ENCODE measurements at places on chromosomes 7 and 10.
A peak's percentile ranks its signal among the peaks of the same experiment; 100 is the strongest.

DNA sequence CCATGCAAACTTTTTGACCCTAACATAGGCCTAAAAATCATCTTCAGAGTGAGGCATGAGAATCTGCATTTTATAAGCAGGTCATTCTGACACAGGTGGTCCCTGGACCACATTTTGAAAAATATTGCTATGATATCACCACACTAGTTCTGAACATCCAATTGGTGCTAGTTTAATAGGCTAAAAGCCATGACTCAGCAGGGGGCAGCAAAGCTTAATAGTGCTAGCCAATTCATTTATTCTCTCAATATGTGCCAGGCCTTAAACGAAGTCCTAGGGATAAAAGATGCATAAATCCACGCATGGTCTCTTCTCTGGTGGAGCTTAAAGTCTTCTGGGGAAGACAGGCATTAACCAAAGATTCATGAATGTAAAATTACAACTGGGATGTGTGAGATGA, 10.2 kb upstream of the SLC25A28 start:
- no peak for DNase-seq

DNA sequence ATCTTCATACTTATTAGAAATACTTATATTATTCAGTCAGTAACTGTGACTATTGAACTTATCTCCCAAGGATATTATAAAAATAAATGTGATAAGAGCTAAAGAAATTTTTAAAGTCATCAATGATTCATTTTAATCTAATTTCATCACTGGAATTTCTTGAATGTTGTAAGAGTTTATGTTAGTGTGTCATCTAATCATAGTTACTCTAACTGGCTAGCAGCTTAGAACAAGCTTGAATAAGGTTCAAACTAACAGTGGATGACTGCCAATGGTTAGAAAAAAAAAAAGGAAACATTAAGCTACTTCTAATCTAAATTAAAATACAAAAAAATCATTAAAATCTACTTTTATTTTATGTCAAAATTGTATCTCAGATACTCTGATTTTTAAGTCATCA, 1066.3 kb downstream of the CNTNAP2 start:
- DNase-seq: no peak

- no peak for DNase-seq
These were observed 603.9 kb downstream of the PTPRN2 start for GRCh38 chr7:157983502-157984422.

- no peak for DNase-seq
These were observed 117.8 kb downstream of the THSD7A start for GRCh38 chr7:11714205-11714604.

DNA sequence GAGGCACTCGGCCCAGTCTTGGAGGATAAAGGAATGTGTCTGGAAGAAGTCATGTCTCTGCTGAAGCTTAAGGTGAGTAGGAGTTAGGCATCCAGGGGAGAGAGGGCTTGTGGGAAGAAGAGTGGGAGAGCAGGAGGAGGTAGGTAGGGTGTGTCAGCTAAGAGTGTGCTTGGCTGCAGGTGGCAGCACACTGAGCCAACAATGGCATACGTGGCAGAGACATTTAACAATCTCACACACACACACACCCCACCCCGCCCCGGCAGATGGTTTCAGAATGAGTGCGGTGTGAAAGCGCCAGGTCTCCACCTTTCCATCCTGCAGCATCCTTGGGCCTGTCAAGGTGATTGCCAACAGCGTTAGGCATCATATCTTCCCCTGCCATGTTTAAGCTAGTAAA, 11.2 kb upstream of the ARPC1A start:
- DNase-seq: no peak

DNA sequence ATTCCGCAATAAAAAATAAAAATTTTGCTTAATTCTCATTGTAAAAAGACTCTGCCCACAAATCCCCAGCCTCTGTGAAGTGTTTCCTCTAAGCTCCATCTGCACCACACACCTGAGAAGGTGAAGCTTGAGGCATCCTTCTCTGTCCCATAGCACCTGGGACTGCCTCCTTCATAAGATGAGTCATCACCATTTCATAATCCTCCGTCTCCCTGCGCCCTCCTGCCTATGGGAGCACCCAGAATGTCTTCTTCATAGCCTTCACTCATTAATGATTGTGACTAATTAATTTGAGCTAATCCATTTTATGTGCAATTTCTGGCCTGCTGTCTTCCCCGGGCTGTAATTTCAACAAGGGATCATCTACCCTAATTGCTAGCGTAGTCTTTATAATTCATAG, 90.3 kb downstream of the WDR11 start:
- no peak for DNase-seq

DNA sequence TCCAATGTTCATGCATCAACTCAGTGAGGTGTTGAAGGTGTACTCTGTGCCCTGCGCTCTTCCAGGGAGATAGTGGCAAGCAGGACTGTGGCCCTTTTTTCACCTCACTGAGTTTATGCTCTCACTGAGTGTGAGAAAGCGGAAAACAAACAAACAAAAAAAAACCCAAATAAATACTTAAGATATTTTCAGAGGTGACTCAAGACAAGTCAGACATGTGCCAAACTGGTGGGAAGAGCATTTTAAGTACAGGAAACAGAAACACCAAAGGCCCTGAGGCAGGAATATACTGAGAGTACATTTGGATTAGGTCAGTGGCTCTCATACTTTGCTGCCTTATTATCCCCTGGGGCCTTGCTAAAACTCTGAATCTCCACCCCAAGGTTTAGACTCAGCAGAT, 111.9 kb upstream of the IGFBP3 start:
- no peak for DNase-seq

GRCh38 chr7:100679129-100679926, 5.8 kb downstream of the GNB2 start:
- DNase-seq: no peak

DNA sequence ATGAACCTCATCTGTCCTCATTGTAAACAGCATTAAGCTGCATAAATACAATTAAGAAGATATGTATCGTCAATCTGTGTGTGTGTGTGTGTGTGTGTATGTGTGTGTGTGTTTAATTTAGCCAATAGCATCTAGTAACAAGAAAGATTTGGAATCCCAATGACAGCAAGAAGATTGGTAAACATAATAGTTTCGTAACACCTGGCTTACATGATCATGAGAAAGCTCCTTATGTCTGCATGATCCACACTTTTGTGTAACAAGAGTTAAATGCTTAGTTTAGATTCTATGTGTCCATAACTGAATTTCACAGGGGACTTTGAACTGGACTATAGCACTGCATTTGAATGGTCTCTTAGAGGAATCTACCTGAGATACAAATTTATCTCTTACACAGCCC, 191.0 kb upstream of the BET1 start:
- DNase-seq: no peak

GRCh38 chr7:68247571-68247970, 1250.9 kb downstream of the TYW1 start:
- no peak for DNase-seq

GRCh38 chr7:124364283-124364682, 331.4 kb upstream of the TMEM229A start:
- DNase-seq: no peak

DNA sequence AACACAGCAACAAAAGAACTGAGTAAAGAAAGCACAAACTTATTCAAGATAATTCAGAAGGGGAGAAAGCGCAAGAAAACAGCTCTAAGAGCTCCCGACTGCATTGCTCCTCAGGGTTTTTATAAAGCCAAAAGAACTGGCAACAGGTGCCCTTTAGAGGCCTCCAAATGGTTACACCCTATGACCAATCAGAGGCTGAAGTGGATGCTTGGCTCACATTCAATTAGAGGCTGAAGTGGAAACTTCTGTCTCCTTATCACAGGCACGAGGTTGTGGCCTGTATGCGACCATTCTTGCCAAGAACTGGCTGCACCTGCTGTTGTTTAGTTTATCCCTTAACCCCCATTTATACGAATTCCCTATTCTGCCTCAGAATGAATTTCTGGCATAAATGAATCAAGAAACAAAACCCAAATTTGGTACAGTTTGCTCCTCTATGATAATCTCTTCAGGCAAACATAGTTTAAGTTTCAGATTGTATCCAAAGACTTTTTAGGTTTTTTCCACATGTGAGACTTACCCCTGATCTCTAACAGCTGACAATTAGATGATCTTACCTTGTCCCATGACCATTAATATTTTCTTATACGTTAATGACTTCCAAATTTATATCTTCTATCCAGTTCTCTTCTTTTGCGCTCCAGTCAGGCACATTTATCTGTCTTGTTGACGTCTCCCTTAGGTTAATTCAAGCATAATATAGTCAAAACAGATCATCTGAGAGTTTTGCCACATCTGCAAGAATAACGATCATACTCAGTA, 504.8 kb downstream of the NXPH1 start:
- no peak for DNase-seq

- DNase-seq: no peak
These were observed 452.2 kb upstream of the SORCS1 start for GRCh38 chr10:107616463-107617410.

DNA sequence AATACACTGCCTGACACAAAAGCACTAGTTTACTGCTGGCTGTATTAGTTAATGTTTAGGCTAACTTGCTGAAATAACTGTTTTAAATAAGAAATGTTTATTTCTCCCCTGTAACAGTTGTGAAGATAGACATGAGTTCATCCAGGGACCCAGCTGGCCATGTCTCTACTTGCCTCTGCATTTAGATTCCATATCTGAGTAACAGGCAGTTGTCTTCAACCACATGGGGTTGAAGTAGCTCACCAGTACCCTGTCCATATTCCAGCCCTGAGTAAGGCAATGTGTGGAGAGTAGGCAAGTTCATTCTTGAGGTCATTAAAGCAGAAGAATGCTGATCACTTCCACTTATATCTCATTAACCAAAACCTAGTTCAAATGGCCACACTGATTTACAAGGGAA, 31.1 kb upstream of the RSBN1L start:
- DNase-seq: no peak

DNA sequence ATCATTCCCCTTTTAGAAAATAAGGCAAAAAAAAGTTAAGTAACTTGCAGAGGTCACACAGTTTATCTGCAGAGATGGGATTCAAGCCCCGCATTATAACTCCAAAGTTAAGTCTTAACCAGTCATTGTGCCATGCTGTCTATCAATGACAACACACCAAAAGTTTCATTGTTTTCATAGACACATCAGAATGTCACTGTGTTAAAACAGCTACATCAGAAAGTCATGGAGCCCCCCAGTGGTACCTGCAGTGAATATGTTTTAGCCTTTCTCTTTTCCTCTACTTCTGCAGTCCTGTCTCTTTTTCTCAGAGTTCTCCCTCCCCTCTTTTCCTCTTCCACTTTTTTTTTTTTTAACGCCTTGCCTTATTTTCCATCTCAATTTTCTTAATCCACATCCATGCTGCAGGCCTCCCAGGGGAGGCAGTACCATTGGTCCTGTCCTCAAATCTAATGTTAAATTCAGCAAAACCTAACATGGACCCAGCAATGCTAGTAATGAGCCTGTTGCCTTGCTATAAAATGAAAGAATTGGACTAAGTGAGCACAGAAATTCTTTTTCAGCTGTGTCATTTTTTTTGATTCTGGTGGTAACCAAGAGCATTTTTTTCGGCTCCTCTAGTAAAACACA, 3.8 kb upstream of the NRCAM start:
- DNase-seq: no peak

DNA sequence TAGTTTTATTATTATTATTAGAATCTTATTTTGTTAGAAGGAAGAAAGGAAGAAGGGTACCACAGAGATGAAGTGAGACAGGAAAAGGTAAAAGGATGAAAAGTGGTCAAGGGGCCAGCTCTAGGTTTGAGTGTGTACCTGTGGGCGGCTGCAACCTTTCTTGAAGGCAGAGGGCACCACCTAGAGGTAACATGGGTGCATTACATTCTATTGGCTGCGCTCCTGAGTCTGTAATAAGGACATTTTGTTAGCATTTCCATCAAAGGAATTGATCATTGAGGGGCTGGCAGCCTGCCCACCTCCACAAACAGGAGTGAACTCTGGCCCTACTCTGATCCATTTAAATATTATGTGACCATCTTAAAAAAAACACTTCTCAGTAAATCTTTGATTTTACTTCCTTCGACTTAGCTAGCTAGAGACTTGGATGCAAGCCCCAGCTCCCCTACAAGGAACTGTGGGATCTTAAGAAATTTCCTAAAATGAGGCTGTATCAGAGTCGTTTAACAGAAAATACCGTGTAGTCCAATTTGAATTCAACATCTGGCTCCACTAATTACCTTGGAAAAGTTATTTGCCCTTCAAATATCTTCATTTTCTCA, 610.4 kb downstream of the IPMK start:
- peak; percentile 23 for DNase-seq

- DNase-seq: no peak
These were observed 20.2 kb upstream of the FOXK1 start for GRCh38 chr7:4661871-4662270.

Data from iPS DF 19.7 (cell line).